H9 (cell line): ENCODE measurements at places on chromosomes 5 and 9. TPM values are rescaled to one million over a fixed set of nuclear protein-coding genes. Genes with fewer than 3 reads are reported as not detected.
A peak's percentile ranks its signal among the peaks of the same experiment; 100 is the strongest.

- no peak for DNase-seq
- no peak overlapping the region for H3K27ac ChIP-seq
- no peaks in the 10 kb centered on the region for H3K4me1 ChIP-seq
- peaks cover 30% of the 10 kb centered on the region for H3K36me3 ChIP-seq
- H3K27me3 ChIP-seq: no peaks in the 10 kb centered on the region
Observed at GRCh38 chr5:15806613-15807012, 306.6 kb downstream of the FBXL7 start.

- H3K27me3 ChIP-seq: no peaks in the 10 kb centered on the region
- H3K4me1 ChIP-seq: no peaks in the 10 kb centered on the region
- no peak overlapping the region for H3K27ac ChIP-seq
- no peaks in the 10 kb centered on the region for H3K36me3 ChIP-seq
- H3K4me3 ChIP-seq: no peak overlapping the region
Observed at GRCh38 chr5:131384616-131385214, 120.9 kb downstream of the CDC42SE2 start.

Gene STRBP
- total RNA-seq: 69.9 and 74.0 TPM in 2 replicates

GRCh38 chr5:43415935-43416802 lies 4.0 kb upstream of the CCL28 start:
- DNase-seq: no peak
- no peaks in the 10 kb centered on the region; the same call in 2 of the 3 replicates for H3K36me3 ChIP-seq
- no peaks in the 10 kb centered on the region for H3K27me3 ChIP-seq
- no peaks in the 10 kb centered on the region; the same call in 1 of the 2 replicates for H3K4me1 ChIP-seq
- no peak overlapping the region for H3K27ac ChIP-seq

DNA sequence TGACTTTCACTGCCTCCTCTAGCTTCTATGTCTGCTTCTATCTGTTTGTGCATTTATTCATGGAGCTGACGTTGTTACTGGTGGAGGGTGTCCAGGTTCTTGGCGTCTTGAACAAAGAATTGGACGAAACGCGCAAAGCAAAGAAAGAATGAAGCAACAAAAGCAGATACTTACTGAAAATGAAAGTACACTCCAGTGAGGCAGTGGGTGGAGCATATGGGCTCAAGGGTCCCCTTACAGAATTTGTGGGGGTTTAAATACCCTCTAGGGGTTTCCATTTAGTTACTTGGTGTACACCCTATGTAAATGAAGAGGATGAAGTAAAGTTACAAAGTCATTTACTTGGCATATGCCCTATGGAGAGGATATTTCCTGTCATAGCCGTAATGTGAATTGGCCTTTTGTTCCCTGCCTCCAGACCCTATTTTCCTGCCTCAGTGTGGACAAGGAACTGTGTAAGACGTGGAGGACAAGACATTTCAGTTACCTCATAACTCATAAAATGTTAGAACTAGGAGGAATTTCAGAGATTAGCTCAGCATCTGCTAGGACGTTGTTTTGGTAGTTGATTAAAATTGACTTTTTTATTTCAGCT lies 3.1 kb downstream of the POLR3G start:
- H3K36me3 ChIP-seq: peaks cover 4% of the 10 kb centered on the region
- DNase-seq: no peak
- H3K4me1 ChIP-seq: peaks cover 10% of the 10 kb centered on the region; the same call in 1 of the 2 replicates
- H3K4me3 ChIP-seq: peak overlapping the region; percentile 93
- peak overlapping the region; percentile 64 for H3K27ac ChIP-seq

Gene PCDHB13
- total RNA-seq: 1.5 and 1.7 TPM in 2 replicates

GRCh38 chr9:107931071-107931715 lies 441.6 kb upstream of the KLF4 start:
- no peak for DNase-seq
- no peak overlapping the region for H3K27ac ChIP-seq
- H3K4me3 ChIP-seq: no peak overlapping the region
- H3K27me3 ChIP-seq: no peaks in the 10 kb centered on the region
- H3K36me3 ChIP-seq: no peaks in the 10 kb centered on the region

Gene LCN6
- total RNA-seq: not detected in 2 replicates

Gene REXO4
- total RNA-seq: 33.6 and 35.2 TPM in 2 replicates

DNA sequence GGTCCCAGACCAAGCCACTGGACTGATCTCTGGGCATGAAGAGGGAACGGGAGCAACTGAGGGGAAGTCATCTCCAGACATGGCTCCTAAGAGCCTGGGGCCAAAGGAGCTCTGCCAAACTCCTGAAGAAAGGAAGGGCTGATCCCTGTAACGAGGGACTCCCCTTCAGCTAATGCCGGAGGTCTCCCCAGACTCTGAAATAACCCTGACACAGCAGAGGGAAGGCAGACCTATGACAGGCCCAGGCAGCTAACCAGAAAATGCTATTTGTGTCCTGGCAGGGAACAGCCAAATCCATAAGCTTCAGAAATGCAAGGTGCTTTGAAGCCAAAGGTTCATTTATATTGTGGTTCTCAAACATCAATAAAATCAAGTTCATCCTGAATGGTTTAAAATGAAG lies 30.9 kb downstream of the APTX start:
- H3K36me3 ChIP-seq: peaks cover 14% of the 10 kb centered on the region; the same call in 2 of the 3 replicates
- no peaks in the 10 kb centered on the region for H3K27me3 ChIP-seq
- no peak overlapping the region for H3K27ac ChIP-seq
- no peak for DNase-seq
- no peaks in the 10 kb centered on the region for H3K4me1 ChIP-seq

DNA sequence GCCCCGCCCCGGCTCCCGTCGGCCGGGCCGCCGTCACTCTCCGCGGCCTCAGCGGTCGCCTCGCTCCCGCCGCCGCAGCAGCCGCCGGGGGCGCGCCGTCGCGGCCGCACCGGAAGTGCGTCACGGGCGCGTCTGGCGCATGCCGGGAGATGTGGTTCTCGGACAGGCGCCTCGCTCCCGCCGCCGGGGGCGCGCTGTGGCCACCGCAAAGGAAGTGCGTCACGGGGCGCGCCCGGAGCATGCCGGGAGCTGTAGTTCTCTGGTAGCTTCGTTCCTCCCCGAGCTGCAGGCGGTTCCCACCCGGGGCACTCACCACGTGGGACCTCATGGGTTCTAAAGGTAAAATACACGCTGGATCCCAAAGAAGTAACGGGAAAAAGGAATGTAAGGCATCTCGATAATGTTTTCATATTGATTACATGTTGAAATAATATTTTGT lies at the start of gene UBAC1:
TSS of gene UBAC1 (minus strand) at position 97 of the 439 bp plus-strand sequence. CDS start 211 bp downstream, outside the sequence.
- H3K4me3 ChIP-seq: peak within 1 kb of the TSS; percentile 86
- no peak within 1 kb of the TSS for H3K27ac ChIP-seq
- H3K4me1 ChIP-seq: no peaks in the 10 kb centered on the region; the same call in 1 of the 2 replicates
- DNase-seq: peak; percentile 96
- no peaks in the 10 kb centered on the region for H3K36me3 ChIP-seq

Gene FAT2
- 0.15 and 0.18 TPM in 2 replicates for total RNA-seq

- peaks cover 62% of the 10 kb centered on the region for H3K36me3 ChIP-seq
- H3K4me3 ChIP-seq: no peak overlapping the region
- H3K27ac ChIP-seq: no peak overlapping the region
- peak; percentile 17 for DNase-seq
Observed at GRCh38 chr5:1320436-1321344, 24.2 kb downstream of the CLPTM1L start.
